ENCODE measurements at places on chromosomes 2 and 18.

- no peak overlapping the region for H3K4me3 ChIP-seq
- H3K36me3 ChIP-seq: no peaks in the 10 kb centered on the region
- no peak overlapping the region for H3K27ac ChIP-seq
- no peak for DNase-seq
Measured at GRCh38 chr2:58973811-58974281, 732.7 kb upstream of the FANCL start.

DNA sequence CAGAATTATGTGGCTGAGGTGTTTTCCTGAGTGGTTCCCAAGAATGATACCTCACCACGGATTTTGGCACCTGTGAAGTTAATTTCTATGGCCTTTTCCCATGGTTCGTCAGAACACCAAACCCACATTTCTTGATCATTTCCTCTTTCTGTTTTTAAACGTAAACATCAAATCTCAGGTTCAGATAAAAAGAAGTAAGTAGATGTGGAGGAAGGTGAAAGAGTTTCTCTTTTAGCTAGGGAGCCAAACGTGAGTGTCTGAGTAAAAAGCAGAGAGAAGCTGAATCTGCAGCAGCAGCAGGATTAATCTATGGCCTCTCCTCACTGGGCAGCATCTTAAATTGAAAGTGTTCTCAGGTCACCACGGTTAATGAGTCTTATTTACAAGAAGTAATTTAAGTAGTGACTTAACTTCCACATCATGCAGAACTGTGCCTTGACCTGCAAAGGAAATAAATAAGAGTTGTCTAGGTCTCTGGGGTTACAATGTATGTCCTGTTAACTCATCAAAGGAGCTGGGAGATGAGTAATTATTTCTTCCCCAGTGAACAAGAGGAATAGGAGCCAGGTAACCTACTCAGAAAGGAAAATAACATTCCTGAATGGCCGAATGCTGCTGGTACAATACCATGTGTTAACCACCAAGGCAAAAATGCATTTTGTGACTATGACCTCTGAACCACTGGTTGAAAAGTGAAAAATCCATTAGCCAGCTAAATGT lies 139.6 kb upstream of the NETO1 start:
- H3K4me1 ChIP-seq: no peaks in the 10 kb centered on the region
- no peak overlapping the region for H3K4me3 ChIP-seq
- no peaks in the 10 kb centered on the region for H3K36me3 ChIP-seq
- no peak overlapping the region for H3K27ac ChIP-seq
- no peaks in the 10 kb centered on the region for H3K27me3 ChIP-seq

DNA sequence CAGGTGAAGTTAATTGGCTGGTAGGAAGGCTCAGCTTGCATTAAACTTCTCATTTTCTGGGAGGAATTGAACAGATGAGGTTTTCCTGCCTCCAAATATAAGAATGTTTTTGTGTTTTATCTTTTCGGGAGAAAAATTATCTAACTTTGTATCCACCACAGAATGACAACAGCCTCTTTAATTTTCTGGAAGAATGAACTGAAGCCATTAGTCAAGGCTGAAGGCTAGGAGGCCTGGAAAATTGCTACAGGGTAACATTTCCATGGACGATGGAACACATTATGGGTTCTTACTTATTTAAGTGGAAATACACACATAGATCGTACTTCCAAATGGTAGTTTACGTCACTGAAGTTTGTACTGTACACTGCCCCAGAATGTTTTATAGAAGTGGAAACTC lies 28.0 kb upstream of the ZNF236 start:
- no peak for DNase-seq
- no peaks in the 10 kb centered on the region for H3K36me3 ChIP-seq
- H3K27me3 ChIP-seq: no peaks in the 10 kb centered on the region
- H3K4me3 ChIP-seq: no peak overlapping the region
- H3K27ac ChIP-seq: no peak overlapping the region
- H3K4me1 ChIP-seq: no peaks in the 10 kb centered on the region

DNA sequence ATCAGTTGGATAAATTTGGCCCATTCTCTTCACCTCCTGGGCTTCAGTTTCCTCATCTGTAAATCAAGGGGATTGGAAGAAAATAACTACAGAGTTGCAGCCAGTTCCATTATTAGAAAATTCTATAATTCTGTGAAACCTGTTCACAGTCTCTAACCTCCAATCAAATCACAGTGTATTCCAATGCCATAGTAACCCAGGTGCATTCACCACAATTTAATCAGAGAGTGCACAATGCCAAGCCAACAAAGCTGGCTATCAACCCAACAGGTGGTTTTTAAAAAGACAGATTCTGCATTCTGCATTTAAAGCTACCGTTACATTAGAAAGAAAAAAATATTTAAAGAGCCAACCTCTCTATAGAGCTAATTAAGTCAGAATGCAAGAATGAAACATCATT lies 308.6 kb downstream of the RNF144A start:
- no peak for DNase-seq
- no peak overlapping the region for H3K4me3 ChIP-seq
- H3K27me3 ChIP-seq: no peaks in the 10 kb centered on the region

DNA sequence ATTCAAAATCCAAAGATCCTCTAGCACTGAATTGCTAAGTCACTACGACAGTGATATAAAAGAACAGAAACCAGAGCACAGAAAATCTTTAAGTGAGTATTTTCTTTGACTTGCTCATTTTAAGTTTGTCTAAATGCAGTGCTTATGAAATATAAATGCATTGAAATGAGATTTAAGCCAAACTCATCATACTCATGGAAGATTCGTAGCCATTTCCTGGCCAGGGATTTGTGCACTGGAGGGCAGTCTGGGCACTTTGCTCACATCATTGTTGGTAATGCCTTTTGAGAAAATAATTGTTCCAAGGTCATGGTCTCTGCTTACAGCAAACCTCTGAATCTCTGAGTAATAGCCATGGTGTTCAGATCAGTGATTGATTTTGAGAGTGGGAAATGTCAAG lies 307.7 kb downstream of the ARHGAP15 start:
- no peaks in the 10 kb centered on the region for H3K36me3 ChIP-seq
- H3K4me1 ChIP-seq: peaks cover 35% of the 10 kb centered on the region
- no peaks in the 10 kb centered on the region for H3K27me3 ChIP-seq
- H3K4me3 ChIP-seq: no peak overlapping the region
- no peak overlapping the region for H3K27ac ChIP-seq

DNA sequence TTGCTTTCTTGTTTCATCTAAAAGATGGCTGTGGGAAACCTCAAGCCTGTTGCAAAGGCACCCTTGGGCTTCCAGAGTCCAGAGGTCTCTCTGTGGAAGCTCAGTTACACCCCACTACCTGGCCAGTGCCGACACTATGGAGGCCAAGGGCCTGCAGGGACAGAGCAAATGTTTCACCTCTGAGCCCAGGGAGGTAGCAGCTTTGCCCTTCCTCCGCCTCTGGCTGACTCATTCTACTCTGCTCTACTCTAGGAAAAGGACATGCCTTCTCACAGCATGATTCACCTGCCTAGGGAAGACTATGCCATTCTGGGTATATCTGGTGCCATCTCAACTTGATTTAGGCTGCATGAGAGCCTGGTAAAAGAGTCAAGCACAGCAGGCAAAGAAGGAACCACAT lies 12.2 kb downstream of the MYOM1 start:
- H3K36me3 ChIP-seq: no peaks in the 10 kb centered on the region
- H3K27ac ChIP-seq: no peak overlapping the region
- no peaks in the 10 kb centered on the region for H3K27me3 ChIP-seq
- no peak overlapping the region for H3K4me3 ChIP-seq
- DNase-seq: no peak

GRCh38 chr2:239239607-239240413 lies 161.0 kb downstream of the HDAC4 start:
- H3K4me3 ChIP-seq: no peak overlapping the region
- peaks cover under 1% of the 10 kb centered on the region for H3K4me1 ChIP-seq
- no peak overlapping the region for H3K27ac ChIP-seq
- DNase-seq: no peak
- no peaks in the 10 kb centered on the region for H3K27me3 ChIP-seq

GRCh38 chr18:39776766-39777165 lies 2178.3 kb upstream of the PIK3C3 start:
- no peaks in the 10 kb centered on the region for H3K27me3 ChIP-seq
- no peak overlapping the region for H3K4me3 ChIP-seq
- H3K36me3 ChIP-seq: no peaks in the 10 kb centered on the region

- peak overlapping the region; percentile 67 for H3K4me3 ChIP-seq
- peak overlapping the region; percentile 19 for H3K27ac ChIP-seq
- peaks cover 22% of the 10 kb centered on the region for H3K4me1 ChIP-seq
- H3K27me3 ChIP-seq: peaks cover 5% of the 10 kb centered on the region
- H3K36me3 ChIP-seq: no peaks in the 10 kb centered on the region
Measured at GRCh38 chr18:44681076-44681970, 635 bp downstream of the SETBP1 start.

DNA sequence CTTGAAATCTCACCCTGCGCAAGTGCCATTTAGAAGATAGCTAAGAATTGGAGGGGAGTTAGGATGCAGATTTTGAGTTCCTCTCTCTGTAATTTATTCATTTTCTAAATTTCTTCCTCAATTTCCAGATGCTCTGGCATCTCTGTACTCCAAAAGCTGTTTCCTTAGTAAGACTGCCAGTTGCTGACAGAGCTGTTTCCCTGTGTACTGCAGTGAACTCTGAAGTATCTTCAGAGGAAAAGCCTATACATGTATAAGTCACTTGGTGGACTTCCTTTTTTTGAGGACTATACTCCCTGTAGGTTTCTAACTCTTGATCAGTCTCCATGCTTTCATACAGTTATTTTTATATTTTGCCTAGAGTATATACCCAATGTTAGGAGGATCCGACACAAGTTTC lies 1.5 kb upstream of the RESP18 start:
- peaks cover 91% of the 10 kb centered on the region for H3K27me3 ChIP-seq
- DNase-seq: no peak
- H3K36me3 ChIP-seq: no peaks in the 10 kb centered on the region
- H3K4me3 ChIP-seq: no peak overlapping the region

GRCh38 chr2:76998152-76998551 lies 524.0 kb downstream of the LRRTM4 start:
- H3K36me3 ChIP-seq: no peaks in the 10 kb centered on the region
- H3K27ac ChIP-seq: no peak overlapping the region
- DNase-seq: peak; percentile 37
- H3K27me3 ChIP-seq: no peaks in the 10 kb centered on the region
- peaks cover 12% of the 10 kb centered on the region for H3K4me1 ChIP-seq

DNA sequence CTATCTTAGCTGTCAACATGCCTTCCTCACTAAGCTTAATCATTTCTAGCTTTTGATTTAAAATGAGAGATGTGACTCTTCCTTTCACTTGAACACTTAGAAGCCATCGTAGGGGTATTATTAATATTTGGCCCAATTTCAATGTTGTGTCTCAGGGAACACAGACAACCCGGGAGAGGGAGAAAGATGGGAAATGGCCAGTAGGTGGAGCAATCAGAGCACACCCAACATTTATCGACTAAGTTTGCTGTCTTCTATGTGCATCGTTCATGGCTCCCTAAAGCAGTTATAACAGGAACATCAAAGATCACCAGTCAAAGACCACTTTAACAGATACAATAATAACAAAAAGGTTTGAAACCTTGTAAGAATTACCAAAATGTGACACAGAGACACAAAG lies 110.2 kb downstream of the OLA1 start:
- no peaks in the 10 kb centered on the region for H3K27me3 ChIP-seq
- DNase-seq: peak; percentile 45
- no peak overlapping the region for H3K4me3 ChIP-seq
- peaks cover 7% of the 10 kb centered on the region for H3K36me3 ChIP-seq
